ENCODE measurements at places on chromosomes 1 and 21. TPM values are rescaled to one million over a fixed set of nuclear protein-coding genes. Genes with fewer than 3 reads are reported as not detected.
A peak's percentile ranks its signal among the peaks of the same experiment; 100 is the strongest.

DNA sequence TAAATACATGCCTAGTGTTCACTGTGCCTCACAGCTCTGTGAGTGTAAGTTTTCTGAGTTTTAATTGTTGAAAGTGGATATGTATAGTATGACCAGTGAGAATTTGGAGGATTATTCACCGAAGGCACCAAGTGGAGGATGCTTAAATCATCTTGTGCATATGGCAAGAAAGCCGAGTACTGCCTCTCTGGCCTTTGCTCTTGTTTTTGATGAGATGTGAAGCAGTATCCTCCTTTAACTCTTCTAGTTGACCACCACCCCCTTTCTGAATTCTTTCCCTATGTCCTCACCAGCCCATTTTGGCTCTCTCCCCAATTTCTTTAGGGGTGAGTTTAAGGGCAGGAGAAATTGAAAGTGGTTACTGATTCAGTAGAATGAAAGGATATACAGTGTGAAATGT lies 130.4 kb downstream of the SYT2 start:
- H3K27ac ChIP-seq, result no peak overlapping the region
- H3K27me3 ChIP-seq, result no peaks in the 10 kb centered on the region
- DNase-seq, result no peak
- H3K36me3 ChIP-seq, result peaks cover 7% of the 10 kb centered on the region
- H3K4me1 ChIP-seq, result no peaks in the 10 kb centered on the region
- H3K4me3 ChIP-seq, result no peak overlapping the region

- H3K27me3 ChIP-seq, result no peaks in the 10 kb centered on the region
- H3K4me3 ChIP-seq, result no peak overlapping the region
- no peak for DNase-seq
- H3K27ac ChIP-seq, result no peak overlapping the region
Observed at GRCh38 chr1:91720044-91720443, 165.9 kb downstream of the TGFBR3 start.

DNA sequence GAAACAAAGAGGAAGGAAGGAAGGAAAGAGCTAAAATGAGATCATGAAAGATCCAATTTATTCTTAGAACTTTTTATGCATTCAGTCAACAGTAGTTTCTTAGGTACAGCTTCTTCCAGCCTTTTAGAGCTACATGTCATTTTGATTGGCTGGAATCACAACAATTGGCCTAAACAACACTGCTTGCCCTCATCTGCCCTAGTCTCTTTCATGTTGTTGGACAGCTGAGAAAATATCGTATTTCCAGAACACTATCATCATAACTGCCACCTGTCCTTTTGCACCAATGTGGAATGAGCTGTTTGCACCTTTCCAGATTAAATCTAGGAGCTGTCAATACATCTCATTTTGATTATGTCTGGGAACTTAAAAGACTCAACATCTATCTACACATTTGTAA lies 161.7 kb downstream of the TGFBR3 start:
- H3K4me1 ChIP-seq, result no peaks in the 10 kb centered on the region
- H3K27me3 ChIP-seq, result no peaks in the 10 kb centered on the region
- no peak overlapping the region for H3K4me3 ChIP-seq
- DNase-seq, result no peak
- no peak overlapping the region for H3K27ac ChIP-seq

SYT6 gene
- total RNA-seq, result 0.09 TPM

- no peak for DNase-seq
- H3K27ac ChIP-seq, result no peak overlapping the region
- no peaks in the 10 kb centered on the region for H3K4me1 ChIP-seq
- H3K36me3 ChIP-seq, result no peaks in the 10 kb centered on the region
- H3K4me3 ChIP-seq, result no peak overlapping the region
- H3K27me3 ChIP-seq, result peaks cover 29% of the 10 kb centered on the region
Observed at GRCh38 chr1:231170875-231171274, 9.0 kb downstream of the TRIM67 start.

- H3K27ac ChIP-seq, result no peak overlapping the region
- no peaks in the 10 kb centered on the region for H3K27me3 ChIP-seq
- no peak for DNase-seq
- no peaks in the 10 kb centered on the region for H3K36me3 ChIP-seq
Observed at GRCh38 chr1:64263335-64263734, 59.9 kb downstream of the UBE2U start.

OR14K1 gene
- total RNA-seq, result not detected

DNA sequence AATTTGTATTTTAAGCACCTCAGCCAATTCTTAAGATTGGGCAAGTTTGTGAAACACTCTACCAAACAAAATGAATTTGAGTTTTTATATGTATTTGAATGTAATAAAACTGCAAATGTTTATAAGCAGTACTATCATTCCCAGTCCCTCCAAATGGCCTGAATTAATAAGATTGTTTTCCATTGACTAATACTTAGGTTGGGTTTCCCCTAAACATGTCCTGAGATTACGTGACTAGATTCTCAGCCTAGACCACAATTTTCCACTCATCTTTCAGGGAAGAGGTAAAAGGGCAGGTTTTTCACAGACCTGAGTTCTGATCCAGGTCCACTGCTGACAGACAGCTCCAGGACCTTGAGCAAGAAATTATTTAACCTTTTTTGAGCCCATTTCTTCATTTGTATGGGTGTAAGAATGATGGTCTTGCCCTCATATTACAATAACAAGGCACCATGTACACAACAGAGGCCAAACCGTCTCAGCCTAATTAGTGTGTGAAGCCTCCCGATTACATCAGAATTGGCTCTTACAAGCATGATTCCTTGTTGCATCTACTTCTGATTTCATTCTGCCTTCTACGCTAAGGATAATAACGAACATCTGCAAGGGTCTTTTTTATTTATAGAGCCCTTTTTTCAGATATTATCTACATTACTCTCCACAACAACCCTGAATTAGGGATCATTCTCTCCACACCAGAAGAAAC lies 51.2 kb downstream of the BEND5 start:
- no peak overlapping the region for H3K4me3 ChIP-seq
- peaks cover 10% of the 10 kb centered on the region for H3K36me3 ChIP-seq
- no peaks in the 10 kb centered on the region for H3K27me3 ChIP-seq
- DNase-seq, result no peak
- no peaks in the 10 kb centered on the region for H3K4me1 ChIP-seq
- no peak overlapping the region for H3K27ac ChIP-seq

- no peak for DNase-seq
- no peaks in the 10 kb centered on the region for H3K36me3 ChIP-seq
- H3K27me3 ChIP-seq, result no peaks in the 10 kb centered on the region
- no peaks in the 10 kb centered on the region for H3K4me1 ChIP-seq
- no peak overlapping the region for H3K27ac ChIP-seq
Observed at GRCh38 chr21:26753822-26754221, 91.4 kb downstream of the ADAMTS1 start.

GRCh38 chr1:57517587-57518374 lies 93.9 kb upstream of the DAB1 start:
- no peaks in the 10 kb centered on the region for H3K27me3 ChIP-seq
- no peak for DNase-seq
- H3K27ac ChIP-seq, result no peak overlapping the region
- H3K4me1 ChIP-seq, result no peaks in the 10 kb centered on the region
- no peaks in the 10 kb centered on the region for H3K36me3 ChIP-seq

- H3K36me3 ChIP-seq, result peaks cover 7% of the 10 kb centered on the region
- H3K27ac ChIP-seq, result no peak overlapping the region
- H3K4me3 ChIP-seq, result no peak overlapping the region
- peaks cover 24% of the 10 kb centered on the region for H3K4me1 ChIP-seq
- H3K27me3 ChIP-seq, result no peaks in the 10 kb centered on the region
Observed at GRCh38 chr1:27133991-27134390, 20.9 kb downstream of the SLC9A1 start.

GRCh38 chr1:110671361-110671760 lies 3.4 kb downstream of the KCNA3 start:
- peak overlapping the region; percentile 72 for H3K27ac ChIP-seq
- H3K4me1 ChIP-seq, result peaks cover 31% of the 10 kb centered on the region
- no peak for DNase-seq
- peak overlapping the region; percentile 91 for H3K4me3 ChIP-seq

DNA sequence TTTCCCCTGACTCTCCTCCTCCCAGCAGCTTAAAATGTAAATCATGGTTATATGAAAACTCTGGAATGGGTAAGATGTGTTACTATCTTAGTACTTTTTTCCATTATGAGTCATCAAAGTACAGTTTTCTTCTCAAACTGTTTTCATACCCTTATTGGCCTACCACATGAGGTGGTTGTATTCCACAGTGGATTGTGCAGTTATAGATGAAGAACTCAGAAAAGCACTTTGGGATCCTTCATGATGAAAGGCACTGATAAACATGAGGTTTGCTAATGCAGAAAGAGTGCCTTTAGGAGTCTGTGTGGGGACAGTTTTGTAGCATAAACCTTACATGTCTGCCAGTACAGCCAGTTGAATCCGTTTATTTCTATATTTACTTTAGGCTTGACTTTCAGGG lies 32.0 kb upstream of the MYOCOS start:
- peaks cover 71% of the 10 kb centered on the region for H3K36me3 ChIP-seq
- H3K4me3 ChIP-seq, result no peak overlapping the region
- no peak overlapping the region for H3K27ac ChIP-seq
- H3K4me1 ChIP-seq, result no peaks in the 10 kb centered on the region
- DNase-seq, result no peak

C1orf167 gene
- total RNA-seq, result 0.14 TPM

GRCh38 chr1:48611841-48612240 lies 139.8 kb upstream of the SPATA6 start:
- no peaks in the 10 kb centered on the region for H3K36me3 ChIP-seq
- no peak overlapping the region for H3K4me3 ChIP-seq
- DNase-seq, result no peak
- no peaks in the 10 kb centered on the region for H3K4me1 ChIP-seq
- H3K27ac ChIP-seq, result no peak overlapping the region
- H3K27me3 ChIP-seq, result no peaks in the 10 kb centered on the region

TRIM46 gene
- 1.9 TPM for total RNA-seq
